ENCODE measurements at places on chromosomes 2 and 18. TPM values are rescaled to one million over a fixed set of nuclear protein-coding genes. Genes with fewer than 3 reads are reported as not detected.

DNA sequence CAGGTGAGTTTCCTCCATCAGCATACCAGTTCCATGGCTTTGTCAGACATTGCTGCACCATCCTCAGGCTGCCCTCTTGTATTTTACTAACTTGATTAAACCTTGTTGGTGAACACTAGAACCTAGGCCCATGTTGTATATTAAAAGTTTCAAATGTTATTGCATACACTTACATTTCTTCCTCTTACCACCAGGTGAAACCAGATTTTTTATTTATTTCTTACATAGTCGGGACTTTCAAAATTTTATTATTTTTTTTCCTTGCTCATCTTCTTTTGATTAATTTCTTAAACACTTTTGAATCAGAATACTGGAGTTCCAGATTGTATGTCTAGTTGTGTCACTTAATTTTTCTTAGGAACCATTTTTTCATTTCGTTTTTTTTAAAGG is 5.9 kb downstream of the CERS6 start:
- H3K4me1 ChIP-seq: 0 out of 2 replicates have a peak, but pooled peaks cover 3% of the 10 kb centered on the region
- no peak overlapping the region for H3K4me3 ChIP-seq
- no peak for DNase-seq
- no peaks in the 10 kb centered on the region for H3K27me3 ChIP-seq
- no peak overlapping the region for H3K27ac ChIP-seq
- no peaks in the 10 kb centered on the region for H3K36me3 ChIP-seq

DNA sequence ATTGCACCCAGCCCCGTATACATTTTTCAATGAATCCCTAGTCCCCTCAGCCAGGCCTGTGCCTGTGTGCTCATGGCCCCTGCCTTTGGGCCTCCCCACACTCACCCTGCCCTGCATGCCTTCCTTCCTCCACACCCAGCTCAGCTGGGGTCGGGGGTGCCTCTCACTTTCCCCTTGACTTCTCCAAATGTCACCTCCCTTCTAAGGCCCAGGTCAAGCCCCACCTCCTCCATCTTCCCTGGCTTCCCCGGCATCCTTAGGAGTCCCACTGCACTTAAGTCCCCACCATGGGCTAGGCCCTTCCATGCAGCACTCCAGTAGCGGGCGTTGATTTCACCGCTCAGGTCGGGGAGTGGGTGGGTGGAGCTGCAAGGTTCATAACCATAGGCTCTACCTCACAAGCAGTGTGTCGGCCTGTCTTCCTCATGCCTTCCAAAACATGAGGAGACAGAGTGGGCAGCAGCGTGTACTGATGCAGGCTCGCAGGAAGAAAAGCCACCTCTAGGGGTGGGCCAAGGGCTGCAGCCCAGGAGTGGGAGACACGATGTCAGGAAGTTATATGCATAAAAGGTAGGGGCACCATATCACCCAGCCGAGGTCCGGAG is 47.7 kb downstream of the DNMT3A start:
- no peak for DNase-seq
- H3K4me1 ChIP-seq: peaks cover 55% of the 10 kb centered on the region
- H3K4me3 ChIP-seq: no peak overlapping the region
- no peaks in the 10 kb centered on the region for H3K36me3 ChIP-seq
- H3K27me3 ChIP-seq: no peaks in the 10 kb centered on the region

GRCh38 chr2:112229348-112229747 is 25.5 kb downstream of the ZC3H8 start:
- peak overlapping the region; percentile 41 for H3K27ac ChIP-seq
- no peaks in the 10 kb centered on the region for H3K27me3 ChIP-seq
- peaks cover 3% of the 10 kb centered on the region for H3K4me1 ChIP-seq
- DNase-seq: peak; percentile 46

KIAA2012 gene
- not detected for total RNA-seq

GRCh38 chr2:6915399-6915798 is 1.8 kb upstream of the RNF144A start:
- H3K27ac ChIP-seq: no peak overlapping the region
- H3K27me3 ChIP-seq: no peaks in the 10 kb centered on the region
- no peak for DNase-seq
- no peak overlapping the region for H3K4me3 ChIP-seq
- no peaks in the 10 kb centered on the region for H3K4me1 ChIP-seq

- no peaks in the 10 kb centered on the region for H3K4me1 ChIP-seq
- H3K27ac ChIP-seq: no peak overlapping the region
- H3K36me3 ChIP-seq: peaks cover 79% of the 10 kb centered on the region
- DNase-seq: no peak
- no peaks in the 10 kb centered on the region for H3K27me3 ChIP-seq
These were observed 69.8 kb downstream of the NEB start for GRCh38 chr2:151664520-151664919.

ST8SIA3 gene
- total RNA-seq: under 0.01 TPM

KCNK3 gene
- 0.08 TPM for total RNA-seq

DNA sequence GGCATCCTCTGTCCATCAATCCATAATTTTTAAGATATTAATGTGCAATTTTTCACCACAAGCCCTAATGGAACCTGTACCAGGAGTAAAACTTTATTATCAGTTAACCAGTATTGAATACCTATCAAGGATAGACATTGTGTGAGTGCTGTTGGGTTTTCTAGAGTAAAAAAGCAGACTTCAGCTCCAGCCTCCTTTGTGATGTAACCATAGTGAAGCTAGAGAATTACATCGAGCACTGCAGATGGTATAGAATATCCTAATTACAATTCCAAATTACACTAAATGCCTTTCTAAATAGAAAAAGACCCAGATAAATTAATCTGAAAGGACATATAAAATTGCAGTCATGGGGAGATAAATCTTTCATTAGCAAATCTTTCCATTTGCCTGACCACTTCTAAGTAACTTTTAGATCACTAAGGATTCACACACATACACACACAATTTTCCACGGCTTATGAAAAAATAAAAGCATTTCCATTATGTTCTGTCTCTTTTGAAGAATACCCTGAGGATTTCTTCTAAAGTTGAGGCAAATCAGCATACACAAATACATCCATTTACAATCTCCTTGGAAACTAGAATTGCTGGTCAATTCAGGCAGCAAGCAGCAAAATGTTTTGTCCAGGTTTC is 117.1 kb upstream of the TANK start:
- H3K27me3 ChIP-seq: no peaks in the 10 kb centered on the region
- peaks cover 5% of the 10 kb centered on the region for H3K4me1 ChIP-seq
- no peaks in the 10 kb centered on the region for H3K36me3 ChIP-seq
- H3K4me3 ChIP-seq: no peak overlapping the region
- DNase-seq: no peak

GRCh38 chr2:5915881-5916310 is 223.7 kb downstream of the SOX11 start:
- no peak overlapping the region for H3K4me3 ChIP-seq
- no peak overlapping the region for H3K27ac ChIP-seq
- DNase-seq: peak; percentile 80

- H3K27me3 ChIP-seq: no peaks in the 10 kb centered on the region
- peaks cover 7% of the 10 kb centered on the region for H3K4me1 ChIP-seq
- no peak for DNase-seq
- no peak overlapping the region for H3K27ac ChIP-seq
- H3K36me3 ChIP-seq: no peaks in the 10 kb centered on the region
These were observed 163.5 kb downstream of the CDH19 start for GRCh38 chr18:66440433-66440832.

Data from SJCRH30 (cell line).